ENCODE measurements at places on chromosomes 12 and 14.

DNA sequence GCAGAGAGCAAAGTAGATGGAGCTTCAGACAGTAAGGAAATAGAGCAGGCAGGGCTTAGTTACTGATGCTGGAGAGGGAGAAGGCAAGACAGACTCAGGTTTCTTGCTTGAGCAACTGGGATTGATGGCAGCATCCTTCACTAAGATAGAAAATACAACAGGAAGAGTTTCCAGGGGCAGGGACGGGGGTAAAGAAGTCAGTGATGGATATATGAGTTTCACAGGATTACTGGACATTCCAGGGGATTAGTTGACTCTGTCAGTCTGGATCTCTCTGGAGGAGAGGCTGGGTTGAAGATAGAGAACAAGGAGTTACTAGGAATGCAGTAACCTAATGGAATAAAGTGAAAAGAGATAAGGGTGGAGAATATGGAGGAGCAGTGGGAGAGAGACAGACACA, 74.5 kb upstream of the ATF1 start:
- no peak for DNase-seq

DNA sequence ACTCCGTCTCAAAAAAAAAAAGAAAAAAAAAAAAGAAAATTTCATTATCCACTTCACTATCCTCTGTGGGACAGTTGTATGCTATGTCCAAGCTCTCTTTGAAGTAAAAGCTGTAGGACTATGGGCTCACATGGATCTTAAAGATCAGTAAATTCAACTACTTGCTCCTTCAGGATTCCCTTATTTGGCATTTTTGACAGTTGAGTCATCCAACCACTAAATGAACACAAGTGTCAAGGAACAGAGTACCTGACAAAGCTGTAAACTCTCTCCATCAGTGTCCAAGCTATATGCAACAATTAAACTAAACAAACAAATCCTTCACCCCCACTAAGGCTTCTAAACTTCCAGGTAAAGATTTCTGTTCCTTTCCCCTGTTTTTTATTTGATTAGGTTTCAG, 177.0 kb downstream of the CEP128 start:
- no peak for DNase-seq

GRCh38 chr12:63913929-63914328, 69.4 kb downstream of the SRGAP1 start:
- no peak for DNase-seq

GRCh38 chr12:123483602-123484248, 25.8 kb downstream of the SNRNP35 start:
- DNase-seq: no peak

- DNase-seq: no peak
Observed at GRCh38 chr12:129009833-129010622, 156.8 kb downstream of the GLT1D1 start.

GRCh38 chr12:89029961-89030360, 322.3 kb downstream of the DUSP6 start:
- DNase-seq: no peak
